ENCODE measurements at places on chromosomes 11 and 22. TPM values are rescaled to one million over a fixed set of nuclear protein-coding genes. Genes with fewer than 3 reads are reported as not detected.

The SOX6 gene
- 1.00 TPM for total RNA-seq

The SAA1 gene
- total RNA-seq, result not detected

The CNTF gene
- total RNA-seq, result 1.2 TPM

The NAT10 gene
- total RNA-seq, result 17.5 TPM

The H19 gene
- 1.7 TPM for total RNA-seq

The IL17REL gene
- not detected for total RNA-seq

The VPREB1 gene
- not detected for total RNA-seq

The GALNT18 gene
- 3.7 TPM for total RNA-seq

The GPR83 gene
- under 0.01 TPM for total RNA-seq

The CRYAB gene
- 12.7 TPM for total RNA-seq

The GGTLC3 gene
- not detected for total RNA-seq
